ENCODE measurements at places on chromosomes 4 and X. TPM values are rescaled to one million over a fixed set of nuclear protein-coding genes. Genes with fewer than 3 reads are reported as not detected.

PAGE2B gene
- total RNA-seq, result not detected

TDO2 gene
- 0.27 TPM for total RNA-seq

SMS gene
- 164 TPM for total RNA-seq

DNA sequence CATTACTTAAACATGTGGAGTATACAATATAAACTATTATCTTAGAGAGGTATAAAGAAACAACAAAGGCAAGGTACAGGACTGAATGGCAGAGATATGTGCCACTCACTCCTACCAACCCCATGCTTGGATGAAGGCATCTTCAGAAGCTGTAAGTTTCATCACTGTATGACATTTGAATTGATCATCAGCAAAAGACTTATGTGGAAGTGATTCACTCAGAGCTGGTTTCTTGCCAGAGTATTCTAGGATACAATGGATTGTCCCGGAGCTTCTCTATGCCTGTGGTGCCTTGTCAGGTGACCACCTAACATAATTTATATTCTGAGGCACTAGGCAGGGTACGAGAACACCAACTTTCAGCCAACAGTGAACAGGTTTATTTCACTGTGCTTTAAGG, 392.2 kb downstream of the PPP1R2C start:
- no peak for DNase-seq

- peak; percentile 39 for DNase-seq
Observed at GRCh38 chr4:8534129-8534528, 46.1 kb upstream of the GPR78 start.
